Urinary bladder (tissue), 4 donors: ENCODE measurements at places on chromosomes 5 and 9. TPM values are rescaled to one million over a fixed set of nuclear protein-coding genes. Genes with fewer than 3 reads are reported as not detected.

DNA sequence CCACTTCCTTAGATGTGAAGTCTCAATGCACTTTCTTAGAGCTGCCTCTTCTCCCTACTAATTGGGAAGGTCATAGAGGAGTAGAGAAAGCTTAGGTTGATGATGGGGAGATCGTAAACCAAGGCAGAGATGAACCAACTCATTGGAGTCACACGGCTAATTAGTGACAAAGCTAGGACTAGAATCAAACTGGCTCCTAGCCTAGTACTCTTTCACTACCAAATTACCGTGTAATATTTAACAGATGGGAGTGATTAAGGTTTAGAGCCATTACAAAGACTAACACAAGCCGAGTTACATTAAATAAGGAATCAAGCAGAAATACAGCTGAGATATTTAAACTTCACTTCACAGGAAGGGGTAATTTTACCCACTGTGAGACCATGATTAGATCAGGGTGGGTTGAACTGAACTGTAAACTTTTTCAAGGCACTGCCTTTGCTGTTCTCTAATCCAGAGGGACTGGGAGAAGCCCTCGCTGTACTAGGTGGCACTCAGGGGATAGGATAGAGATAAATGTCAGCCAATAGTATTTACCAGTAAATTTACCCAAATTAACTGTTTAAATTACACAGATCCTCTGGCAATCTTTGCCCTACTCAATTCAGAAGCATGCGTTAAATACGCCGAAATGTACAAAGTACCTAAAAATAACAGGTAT, 166.4 kb upstream of the PIK3R1 start:
- DNase-seq = no peak

DNA sequence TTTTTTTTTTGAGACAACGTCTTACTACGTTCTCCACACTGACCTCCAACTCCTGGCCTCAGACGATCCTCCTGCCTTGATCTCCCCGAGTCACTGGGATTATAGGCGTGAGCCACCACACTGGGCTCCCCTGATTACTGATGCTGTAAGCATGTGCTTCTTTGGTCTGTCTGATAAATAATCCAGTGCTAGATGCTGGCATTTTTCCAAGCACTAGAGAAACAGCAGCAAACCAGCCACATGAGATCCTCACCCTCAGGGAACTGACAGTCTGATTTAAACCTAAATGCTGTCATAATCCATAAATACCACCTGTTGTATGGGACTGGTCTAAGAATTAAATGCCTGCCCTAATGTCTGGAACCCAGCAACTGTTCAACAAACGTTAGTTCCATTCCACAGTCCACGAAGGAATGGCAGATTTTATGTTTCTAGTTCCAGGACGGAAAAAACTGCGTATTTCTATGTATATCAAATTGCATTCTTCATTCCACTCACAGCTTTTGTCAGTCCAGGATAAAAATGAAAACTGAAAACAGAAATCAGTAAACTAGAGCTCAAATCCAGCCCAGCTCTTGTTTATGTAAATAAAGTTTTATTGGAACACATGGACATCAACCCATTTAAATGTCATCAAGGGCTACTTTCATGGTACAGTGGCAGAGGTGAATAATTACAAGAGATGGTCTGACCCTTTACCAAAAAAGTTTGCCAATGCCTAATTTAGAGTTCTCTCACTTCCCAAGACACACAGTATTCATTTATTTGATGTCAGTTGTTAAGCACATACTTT, 20.1 kb downstream of the SLC35D2 start:
- no peak for DNase-seq

- DNase-seq = no peak
Observed at GRCh38 chr9:77811832-77812231, 163.7 kb upstream of the GNA14 start.

DNA sequence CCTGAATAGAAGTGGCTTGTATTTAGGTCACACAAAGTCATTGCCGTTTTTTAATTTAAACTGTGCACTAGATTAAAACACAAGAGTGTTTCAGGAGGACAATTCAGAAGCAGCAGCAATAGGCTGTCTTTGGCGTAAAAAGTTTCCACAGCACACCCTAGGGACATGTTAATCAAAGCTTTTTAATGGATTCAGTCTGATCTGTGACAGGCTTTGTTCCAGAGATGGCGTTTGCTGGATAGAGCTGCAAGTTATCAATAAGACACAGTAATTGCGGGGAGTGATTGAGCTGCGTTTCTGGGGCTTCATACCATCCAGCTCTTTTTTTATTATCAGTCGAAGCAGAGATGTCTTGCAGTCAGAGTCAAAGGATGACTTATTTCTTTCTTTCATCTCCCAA, 300.3 kb downstream of the ZNF608 start:
- DNase-seq = no peak

Gene TPPP
- total RNA-seq = 4.1 TPM

Gene GGTA1
- 10.2 TPM for total RNA-seq

Gene NIPAL4
- 5.0 TPM for total RNA-seq
